Mesenteric fat pad (tissue), 1 donor: ENCODE measurements at places on chromosomes 2 and 18. TPM values are rescaled to one million over a fixed set of nuclear protein-coding genes. Genes with fewer than 3 reads are reported as not detected.

Gene FEV
- total RNA-seq = not detected

Gene CKAP2L
- not detected for total RNA-seq

Gene SULT1C2
- 0.64 TPM for total RNA-seq

Gene GRHL1
- total RNA-seq = 18.0 TPM

Gene KIAA2012
- not detected for total RNA-seq
